Neuronal stem cell (in vitro differentiated cells): ENCODE measurements at places on chromosomes 13 and 19.

- no peak for DNase-seq
Observed at GRCh38 chr13:41458761-41459431, 1.5 kb downstream of the RGCC start.

GRCh38 chr19:977058-977464 is 7.1 kb upstream of the WDR18 start:
- DNase-seq = no peak

DNA sequence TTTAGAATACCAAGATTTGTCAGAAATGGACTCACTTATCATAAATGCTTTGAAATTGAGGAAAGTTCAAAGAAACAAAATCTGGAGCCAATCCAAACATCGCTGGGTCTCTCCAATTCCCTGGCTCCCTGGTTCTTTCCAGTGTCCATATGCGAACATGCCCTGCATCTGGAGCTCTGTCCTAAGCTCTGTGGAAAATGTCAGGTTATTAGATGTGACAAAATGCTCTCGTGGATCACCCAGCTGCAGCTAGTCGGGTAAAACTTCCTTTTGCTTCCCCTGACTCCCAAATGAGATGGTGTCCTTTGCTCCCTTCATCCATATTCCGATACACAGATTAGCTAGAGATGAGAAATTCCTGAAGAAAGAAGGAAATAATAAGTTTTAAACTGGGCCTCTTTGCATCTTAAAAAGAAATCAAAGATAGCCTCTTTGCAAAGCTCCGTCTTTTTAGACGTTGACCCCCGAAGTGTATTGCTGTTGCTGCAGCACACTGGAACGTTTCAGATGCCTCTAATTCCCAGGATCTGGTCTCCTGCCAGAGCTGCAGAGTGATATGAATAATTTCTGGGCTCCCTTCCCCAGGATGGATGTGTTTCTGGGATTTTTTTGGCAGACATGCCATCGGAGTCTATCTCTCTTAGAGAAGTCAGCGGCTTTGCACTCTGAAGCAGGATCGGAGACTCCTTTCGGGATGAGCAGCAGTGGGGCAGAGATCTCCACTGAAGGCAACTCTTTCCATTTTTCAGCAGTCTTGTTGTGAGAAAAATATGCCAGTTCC is 102.9 kb downstream of the TEX26 start:
- no peak for DNase-seq

DNA sequence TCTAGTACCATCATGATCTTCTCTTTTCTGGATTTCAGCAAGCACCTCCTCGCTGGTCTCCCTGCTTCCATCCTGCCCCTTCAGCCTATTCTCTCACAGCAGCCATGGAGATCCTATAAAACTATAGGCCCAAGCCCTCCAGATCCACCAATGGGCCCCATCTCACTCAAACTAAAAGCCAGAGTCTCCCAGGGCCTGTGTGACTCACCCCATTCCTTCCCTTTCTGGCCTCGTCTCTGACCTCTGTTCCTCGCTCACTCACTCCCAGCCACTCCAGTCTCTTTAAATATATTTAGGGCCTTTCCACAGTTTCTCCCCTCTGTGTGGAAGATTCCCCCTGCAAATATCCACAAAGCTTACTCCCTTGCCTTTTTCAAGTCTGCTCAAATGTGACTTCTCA is 89.7 kb downstream of the HSPH1 start:
- DNase-seq = no peak

DNA sequence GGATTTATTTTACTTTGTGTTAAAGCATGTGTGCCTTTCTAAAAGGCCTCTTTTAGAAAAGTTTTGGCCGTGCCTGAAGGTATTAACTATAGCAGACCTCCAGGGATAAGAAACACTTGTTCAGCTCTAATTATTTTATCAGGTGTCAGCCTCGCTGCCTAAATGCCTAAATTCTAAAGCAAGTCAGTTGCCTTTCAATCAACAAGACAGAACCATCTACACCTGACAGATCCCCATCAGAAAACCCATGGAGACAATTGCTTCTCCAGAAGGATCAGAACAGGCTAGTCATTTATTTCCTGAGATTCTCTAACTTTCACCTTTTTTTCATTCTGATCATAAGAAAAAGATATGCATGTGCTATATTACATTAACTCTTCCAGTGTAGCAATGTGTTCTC is 171.4 kb upstream of the GPC6 start:
- DNase-seq = no peak

GRCh38 chr19:13172346-13173138 is 22.3 kb downstream of the IER2 start:
- DNase-seq = no peak

DNA sequence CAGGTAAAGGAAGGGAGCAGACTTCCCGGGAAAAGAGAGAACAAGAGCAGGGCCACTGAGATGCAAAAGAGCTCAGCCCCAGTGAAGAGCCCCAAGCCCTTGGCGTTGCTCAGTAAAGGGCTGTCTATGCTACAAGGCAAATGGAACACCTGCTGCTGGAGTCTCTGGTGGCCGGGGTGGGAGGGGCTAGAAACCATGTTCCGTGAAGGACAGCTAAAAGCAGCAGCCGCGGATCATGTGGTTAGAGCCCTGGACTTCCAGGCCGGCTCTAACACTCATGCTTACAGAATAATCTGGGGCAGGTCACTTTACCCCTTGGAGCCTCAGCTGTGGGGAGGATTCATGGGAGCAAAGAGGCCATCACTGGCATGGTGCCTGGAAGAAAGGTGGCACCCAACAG is 17.8 kb downstream of the POU2F2 start:
- no peak for DNase-seq

- DNase-seq = no peak
Observed at GRCh38 chr13:74485757-74486156, 351.6 kb upstream of the KLF12 start.

GRCh38 chr19:19491321-19492025 is 23.9 kb downstream of the TSSK6 start:
- no peak for DNase-seq
